ENCODE measurements at places on chromosomes 3 and 15. TPM values are rescaled to one million over a fixed set of nuclear protein-coding genes. Genes with fewer than 3 reads are reported as not detected.

- no peak overlapping the region for H3K27ac ChIP-seq
- H3K4me3 ChIP-seq: no peak overlapping the region
- H3K36me3 ChIP-seq: no peaks in the 10 kb centered on the region
- DNase-seq: no peak
- H3K27me3 ChIP-seq: no peaks in the 10 kb centered on the region
These were observed 16.1 kb upstream of the C15orf61 start for GRCh38 chr15:67504796-67505195.

- no peaks in the 10 kb centered on the region for H3K36me3 ChIP-seq
- H3K4me1 ChIP-seq: no peaks in the 10 kb centered on the region
- H3K27me3 ChIP-seq: no peaks in the 10 kb centered on the region
- no peak for DNase-seq
These were observed 806.9 kb downstream of the GRM7 start for GRCh38 chr3:7667774-7668173.

- no peaks in the 10 kb centered on the region for H3K4me1 ChIP-seq
- H3K36me3 ChIP-seq: no peaks in the 10 kb centered on the region
- DNase-seq: no peak
- H3K27me3 ChIP-seq: no peaks in the 10 kb centered on the region
These were observed 203.8 kb downstream of the EPHB1 start for GRCh38 chr3:134998855-134999254.

DNA sequence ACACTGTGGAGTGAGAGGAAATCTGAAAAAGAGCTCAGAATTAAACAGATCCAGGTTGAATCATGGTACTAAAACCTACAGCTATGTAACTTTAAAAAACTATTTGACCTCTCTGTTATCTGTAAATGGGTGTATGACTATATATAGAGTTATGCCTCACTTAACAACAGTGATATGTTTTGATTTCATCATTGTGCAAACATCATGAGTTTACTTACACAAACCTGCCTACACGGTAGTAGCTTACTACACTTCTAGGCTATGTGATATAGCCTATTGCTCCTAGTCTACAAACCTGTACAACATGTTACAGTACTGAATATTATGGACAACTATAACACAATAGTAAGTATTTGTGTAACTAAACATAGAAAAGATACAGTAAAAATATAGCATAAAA lies 191.6 kb upstream of the MEIS2 start:
- no peaks in the 10 kb centered on the region for H3K4me1 ChIP-seq
- H3K27ac ChIP-seq: no peak overlapping the region
- no peaks in the 10 kb centered on the region for H3K27me3 ChIP-seq
- DNase-seq: no peak
- no peak overlapping the region for H3K4me3 ChIP-seq

The ASB14 gene
- total RNA-seq: 1.3 TPM

The ISLR gene
- 16.6 TPM for total RNA-seq

Measured in heart left ventricle (tissue), 16 donors.